ENCODE measurements at places on chromosomes 1 and 21.

- DNase-seq: peak; percentile 64
Measured at GRCh38 chr1:168408884-168409283, 128.2 kb downstream of the TBX19 start.

DNA sequence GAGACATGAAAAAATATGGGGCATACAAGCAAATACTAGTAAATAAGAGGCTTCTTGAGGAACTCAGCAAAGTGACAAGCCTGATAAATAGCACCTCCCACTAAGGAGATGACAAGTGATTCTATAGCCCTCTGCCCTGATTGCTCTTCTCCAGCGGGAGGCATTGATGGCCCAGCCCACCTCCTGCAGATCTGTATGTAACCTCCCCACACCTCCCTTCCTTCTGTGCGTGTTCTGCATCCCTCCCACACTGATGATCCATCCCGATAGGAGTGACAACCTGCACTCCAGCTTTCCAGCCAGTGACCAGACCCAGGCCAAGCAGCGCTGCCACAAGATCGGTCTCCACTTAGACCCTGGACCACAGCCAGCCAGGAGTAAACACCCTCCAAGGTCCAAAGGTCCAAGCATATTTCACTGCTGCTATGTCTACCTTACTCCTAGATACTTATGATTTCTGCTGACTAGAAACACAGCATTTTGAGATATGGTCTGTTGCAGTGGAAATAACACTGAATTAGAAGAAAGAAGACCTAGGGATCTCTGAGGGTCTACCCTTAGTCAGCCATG, 176.1 kb downstream of the BRINP2 start:
- DNase-seq: no peak

DNA sequence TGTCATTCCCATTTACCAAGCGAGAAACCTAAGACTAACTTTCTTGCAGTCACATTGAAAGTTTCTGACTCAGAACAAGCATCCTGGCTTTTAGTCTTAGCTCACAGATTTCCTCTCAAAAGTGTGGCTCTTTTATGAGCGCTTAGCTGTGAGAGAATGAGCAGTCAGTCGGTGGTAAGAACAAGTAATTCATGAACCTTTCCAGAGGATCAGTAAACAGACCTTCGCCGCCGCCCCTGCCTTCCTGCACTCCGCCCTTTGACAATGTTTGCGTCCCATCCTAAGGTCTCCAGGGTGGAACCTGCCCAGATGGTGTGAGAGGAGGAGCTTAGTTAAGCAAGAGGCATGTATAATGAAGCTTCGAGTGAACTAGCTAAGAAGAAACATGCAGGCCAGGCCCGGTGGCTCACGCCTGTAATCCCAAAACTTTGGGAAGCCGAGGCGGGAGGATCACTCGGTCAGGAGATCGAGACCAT, 142.4 kb downstream of the GLUL start:
- no peak for DNase-seq

DNA sequence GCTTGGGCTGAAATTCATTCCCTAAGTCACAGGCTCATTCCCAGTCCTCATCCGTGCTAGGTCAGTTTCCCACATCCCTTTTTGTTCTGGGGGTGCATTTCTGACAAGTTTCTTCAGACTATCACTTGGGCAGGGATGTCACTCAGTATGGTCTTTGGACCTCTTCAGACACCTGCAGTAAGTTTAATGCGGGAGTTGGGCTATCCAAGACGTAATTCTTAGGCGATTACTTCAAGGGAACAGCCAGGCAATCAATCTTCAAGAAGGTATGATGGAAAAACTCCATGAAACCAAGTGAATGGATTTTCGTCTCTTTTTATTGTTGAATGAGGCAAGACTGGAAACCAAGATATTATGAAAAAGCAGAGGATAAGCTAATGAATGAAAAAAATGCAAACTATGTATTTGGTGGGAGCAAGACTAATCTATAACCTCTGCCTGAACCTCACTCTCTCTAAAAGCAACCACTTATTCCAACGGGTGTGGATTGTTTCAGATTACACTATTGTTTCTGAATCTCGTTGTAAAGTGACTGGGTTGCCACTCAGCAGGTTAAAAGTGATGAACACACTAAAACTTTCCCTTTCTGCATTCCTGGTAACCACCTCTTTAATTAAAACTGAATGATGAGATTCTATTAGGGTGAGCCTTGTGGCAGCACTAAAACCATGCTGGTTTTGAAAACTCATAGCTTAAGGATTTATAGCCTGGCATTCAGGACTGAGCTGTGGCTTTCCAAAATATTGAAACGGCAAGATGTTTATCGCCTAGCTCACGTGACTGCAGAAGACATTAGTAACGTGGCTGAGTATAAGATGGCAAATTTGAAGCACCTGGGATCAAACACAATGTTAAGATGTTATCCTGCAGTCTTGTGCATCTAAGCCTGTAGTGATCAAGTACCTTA, 1.1 kb downstream of the RASAL2 start:
- peak; percentile 35 for DNase-seq

- DNase-seq: no peak
Measured at GRCh38 chr1:35603468-35603867, 30.4 kb downstream of the TFAP2E start.

DNA sequence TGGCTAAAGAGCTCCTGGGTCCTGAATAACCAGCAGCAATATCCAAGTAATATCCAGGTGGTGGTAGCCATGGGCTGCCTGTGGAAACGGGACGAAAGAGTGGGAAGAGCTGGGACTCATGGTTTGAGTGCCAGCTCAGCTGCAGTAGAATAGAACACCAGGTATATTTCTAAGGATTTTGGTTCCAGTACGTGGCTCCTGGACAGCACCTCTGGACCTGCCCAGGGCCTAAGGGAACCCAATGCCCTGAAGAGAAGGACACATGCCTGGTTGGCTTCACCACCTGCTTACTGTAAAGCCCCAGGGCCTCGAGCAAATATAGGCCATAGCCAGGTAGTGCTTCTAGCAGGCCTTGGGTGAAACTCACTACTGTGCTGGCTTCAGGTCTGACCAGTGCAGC, 566.7 kb downstream of the KIF26B start:
- no peak for DNase-seq

GRCh38 chr1:213570487-213570886, 417.3 kb upstream of the PROX1 start:
- DNase-seq: no peak

DNA sequence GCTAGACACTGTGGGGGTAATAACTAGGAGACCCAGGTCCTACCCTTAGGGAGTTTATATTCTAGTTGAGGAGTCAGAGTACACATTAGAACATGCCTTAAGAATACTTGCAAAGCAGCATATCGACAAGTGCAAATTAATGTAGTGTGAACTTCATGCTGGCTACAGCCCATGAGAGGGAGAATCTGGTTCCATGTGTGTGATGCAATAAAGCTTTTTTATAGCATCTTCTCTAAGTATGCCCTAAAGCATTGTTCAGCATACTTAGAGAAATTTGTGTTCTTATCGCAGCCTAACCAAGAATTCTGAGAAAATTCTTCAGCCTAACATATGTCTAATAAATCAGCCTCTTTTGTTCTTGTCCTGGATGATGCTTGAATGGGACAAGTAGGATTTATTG, 95.5 kb downstream of the SDCCAG8 start:
- DNase-seq: no peak

- no peak for DNase-seq
Measured at GRCh38 chr1:160309185-160309557, 24.2 kb upstream of the PEX19 start.

- peak; percentile 86 for DNase-seq
Measured at GRCh38 chr1:233904633-233905415, at the start of gene SLC35F3. SLC35F3 (plus strand) TSS chr1:233904676.

DNA sequence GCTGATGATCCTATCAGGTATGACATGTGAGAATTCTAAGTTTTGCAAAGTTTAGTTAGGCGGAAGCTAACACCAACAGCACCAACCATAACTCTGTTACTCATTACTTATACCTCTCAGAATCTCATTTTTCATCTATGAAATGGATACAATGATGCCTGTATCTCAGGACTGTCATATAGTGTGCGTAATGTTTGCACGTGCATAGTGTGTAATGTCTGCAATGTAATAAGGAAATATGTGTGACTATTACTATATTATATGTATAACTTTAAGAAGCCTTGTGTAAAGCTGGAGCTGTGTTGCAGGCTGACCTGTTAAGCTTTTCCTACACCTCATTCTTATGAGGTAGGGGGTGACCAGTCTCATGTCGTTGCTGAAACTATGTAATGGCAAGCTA, 13.0 kb downstream of the ADCY10 start:
- no peak for DNase-seq

GRCh38 chr1:200290010-200290685, 119.7 kb downstream of the ZNF281 start:
- DNase-seq: peak; percentile 28

- DNase-seq: no peak
Measured at GRCh38 chr21:26739189-26739588, 106.0 kb downstream of the ADAMTS1 start.

- peak; percentile 27 for DNase-seq
Measured at GRCh38 chr1:213135572-213135971, 84.5 kb downstream of the RPS6KC1 start.

DNA sequence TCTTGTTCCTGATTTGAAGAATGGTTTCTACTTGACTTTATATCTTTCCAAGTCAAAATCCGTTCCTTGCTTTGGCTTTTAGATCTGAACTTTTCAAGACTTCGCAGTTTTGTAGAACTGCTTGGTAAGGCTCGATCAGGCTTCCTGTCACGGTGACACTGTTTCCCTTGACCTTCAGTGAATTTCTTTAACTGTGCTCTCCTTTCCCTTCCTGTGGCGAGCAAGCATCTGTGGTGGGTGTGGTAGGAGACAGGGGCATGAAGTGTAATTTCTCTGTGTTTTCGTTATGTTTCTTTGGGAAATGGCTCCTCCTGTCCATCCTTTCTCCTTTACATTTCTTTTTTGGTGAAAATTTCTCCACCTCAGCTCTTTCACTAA, 10.4 kb downstream of the STYXL2 start:
- DNase-seq: no peak

DNA sequence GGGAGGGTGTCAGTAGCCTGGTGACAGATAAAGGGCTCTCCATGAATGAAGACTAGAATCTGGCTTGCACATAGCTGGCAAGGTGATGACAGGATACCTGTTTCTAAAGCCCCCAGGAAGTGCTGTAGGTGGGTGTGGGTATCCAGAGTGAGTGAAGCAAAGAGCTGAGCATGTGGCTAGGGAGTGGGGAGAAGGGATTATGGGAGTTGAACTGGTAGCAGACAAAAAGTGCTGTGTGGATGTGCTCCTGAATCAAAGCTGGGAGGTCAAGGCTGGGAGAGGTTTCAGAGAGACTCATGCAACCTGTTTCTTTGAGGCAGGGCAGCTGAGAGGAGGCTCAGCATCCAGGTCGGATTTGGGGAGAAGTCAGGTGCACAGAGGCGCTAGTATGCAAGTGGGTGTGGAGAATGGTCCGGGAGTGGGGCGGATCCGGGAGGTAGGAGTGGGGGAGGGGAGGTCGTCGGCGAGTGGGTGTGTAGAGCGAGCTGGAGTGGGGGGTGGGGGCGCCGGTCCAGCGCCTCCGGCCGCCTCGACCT, 600 bp downstream of the ASTN1 start:
- DNase-seq: no peak

GRCh38 chr1:177983482-177984135, 13.8 kb upstream of the SEC16B start:
- DNase-seq: no peak

- DNase-seq: no peak
Measured at GRCh38 chr1:167344615-167345385, 124.1 kb downstream of the POU2F1 start.

DNA sequence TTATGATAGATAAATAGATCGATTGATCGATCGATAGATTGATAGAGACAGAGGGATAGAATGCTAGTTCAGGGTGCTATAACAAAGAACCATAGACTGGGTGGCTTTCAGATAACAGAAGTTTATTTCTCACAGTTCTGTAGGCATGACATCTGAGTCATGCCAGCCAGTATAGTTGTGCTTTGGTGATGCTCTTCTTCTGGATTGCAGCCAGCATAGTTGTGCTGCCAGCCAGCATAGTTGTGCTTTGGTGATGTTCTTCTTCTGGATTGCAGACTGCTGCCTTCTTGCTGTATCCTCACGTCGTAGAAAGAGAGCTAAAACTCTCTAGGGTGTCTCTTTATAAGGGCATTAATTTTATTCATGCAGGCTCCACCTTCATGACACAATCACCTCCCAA, 860.8 kb downstream of the BRINP3 start:
- peak; percentile 84 for DNase-seq

GRCh38 chr1:162889989-162890388, 29.0 kb upstream of the CCDC190 start:
- no peak for DNase-seq

DNA sequence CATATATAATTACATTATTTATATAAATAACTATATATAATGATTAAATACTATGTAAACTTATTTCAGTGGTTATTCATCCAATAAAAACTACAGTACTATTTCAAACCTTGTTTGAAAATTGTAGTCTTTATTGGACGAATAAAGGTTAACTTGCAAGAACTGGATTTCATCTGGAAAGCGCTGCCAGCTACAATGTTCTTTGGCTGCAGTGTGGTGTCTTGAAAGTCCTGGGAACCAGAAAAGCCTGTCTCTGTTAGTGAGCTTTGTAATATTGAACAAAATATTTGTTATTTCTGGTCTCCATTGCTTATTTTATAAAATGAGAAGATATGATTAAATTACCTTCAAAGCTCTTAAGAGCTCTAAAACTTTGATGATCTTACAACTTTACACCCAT, 763.6 kb downstream of the ADGRL2 start:
- peak; percentile 2 for DNase-seq

DNA sequence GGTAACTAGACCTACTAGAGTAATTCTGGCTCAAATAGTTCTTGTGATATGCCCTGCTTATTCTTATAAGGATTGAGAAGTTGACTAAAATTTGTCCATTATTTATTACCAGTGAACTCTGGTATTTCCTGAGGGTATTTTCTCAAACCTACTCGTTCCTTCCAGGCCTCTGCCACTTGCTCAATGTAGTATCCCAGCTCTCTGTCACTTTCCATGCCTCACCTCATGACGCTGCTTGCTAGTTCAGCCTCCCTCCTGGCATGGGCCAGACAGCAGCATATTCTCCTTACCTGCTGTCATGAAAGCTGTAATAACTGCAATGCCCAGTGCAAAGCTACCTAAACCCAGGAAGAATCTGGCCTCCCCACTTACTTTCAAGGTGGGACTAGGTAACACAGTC, 602.9 kb upstream of the ADAMTS5 start:
- peak; percentile 54 for DNase-seq
